ENCODE measurements at places on chromosomes 5 and 9.

- DNase-seq = no peak
Observed at GRCh38 chr9:3492214-3492613, 33.6 kb downstream of the RFX3 start.

DNA sequence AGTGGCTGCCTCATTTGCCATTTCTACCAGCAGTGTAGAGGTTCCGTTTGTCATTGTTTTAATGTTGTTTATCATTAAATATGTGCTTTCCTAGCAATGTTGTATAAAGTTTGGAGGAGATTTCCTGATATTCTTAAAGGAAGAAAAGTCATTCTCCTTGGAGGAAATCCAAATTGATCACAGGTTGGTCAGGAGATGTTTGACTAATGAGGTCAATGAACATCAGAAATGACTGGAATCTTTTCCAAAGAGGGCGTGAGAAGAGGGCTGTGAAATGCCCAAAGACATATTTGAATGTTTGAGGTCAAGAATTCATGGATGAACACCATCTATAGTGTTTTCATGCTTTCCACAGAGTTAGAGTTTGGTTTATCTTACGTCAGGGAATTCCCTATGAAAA, 471.3 kb downstream of the MAT2B start:
- DNase-seq = no peak

DNA sequence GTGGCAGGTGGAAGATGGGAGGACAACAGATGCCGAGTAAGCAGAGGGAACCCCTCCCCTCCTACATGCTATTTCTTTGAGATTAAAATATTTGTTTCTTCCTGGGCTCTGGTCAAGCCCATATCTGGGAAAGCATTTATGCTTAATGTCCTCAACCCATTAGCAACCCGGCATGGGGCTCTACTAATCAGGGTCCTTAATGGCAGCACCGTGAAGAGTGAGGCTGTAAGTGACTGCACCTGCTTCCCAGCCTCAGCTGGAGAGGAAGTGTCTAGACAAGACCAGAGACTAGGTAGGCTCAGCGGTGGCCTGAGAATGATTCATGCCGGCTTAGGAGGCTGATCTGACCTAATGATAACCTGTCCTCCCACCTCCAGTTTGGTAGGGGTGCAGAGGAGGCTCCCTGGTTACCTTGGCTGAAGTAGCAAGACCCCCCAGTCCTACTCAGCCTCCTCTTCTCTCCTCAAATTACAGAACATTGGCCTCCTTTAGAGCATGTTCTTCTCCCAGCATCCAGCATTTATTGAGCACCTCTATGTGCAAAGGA, 61.3 kb upstream of the HSPA9 start:
- no peak for DNase-seq

GRCh38 chr9:77770340-77770739, 122.2 kb upstream of the GNA14 start:
- DNase-seq = no peak

DNA sequence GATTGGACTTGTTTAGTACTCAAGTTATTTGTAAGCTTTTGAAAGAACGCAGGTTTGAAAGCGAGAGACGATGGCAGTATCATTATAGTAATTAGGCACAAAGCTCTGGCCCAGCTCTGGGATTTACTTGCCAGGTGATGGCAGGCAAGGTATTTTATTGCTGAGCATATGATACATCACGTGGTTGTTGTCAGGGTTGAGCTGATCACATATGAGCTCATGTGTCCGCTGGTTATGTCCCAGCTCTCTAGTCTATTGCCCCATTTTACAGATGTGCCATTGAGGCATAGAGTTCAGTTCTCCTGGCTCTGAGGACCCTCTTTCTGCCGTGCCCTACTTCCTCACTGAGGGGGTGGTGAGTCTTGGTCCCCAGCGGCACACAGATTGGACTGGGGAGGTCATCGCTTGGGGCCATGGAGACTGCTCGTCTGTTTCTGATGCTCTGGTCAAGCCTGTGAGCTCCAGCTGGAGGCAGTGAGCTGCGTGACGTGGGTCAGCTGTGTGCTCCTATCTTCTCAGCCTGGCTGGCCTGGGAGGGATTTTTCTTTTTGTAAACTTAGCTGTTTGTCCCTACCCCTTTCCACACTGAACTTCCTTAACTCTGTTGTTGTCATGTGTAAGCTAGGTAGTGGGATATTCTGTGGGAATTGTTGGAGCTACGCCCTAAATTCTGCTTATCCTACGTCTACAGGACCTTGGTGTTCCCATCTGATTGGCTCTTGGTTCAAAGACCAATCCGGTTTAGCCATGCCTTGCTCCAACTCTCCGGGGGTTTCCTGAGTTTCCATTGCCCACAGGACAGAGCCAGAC, 2.2 kb downstream of the NXNL2 start:
- DNase-seq = no peak

DNA sequence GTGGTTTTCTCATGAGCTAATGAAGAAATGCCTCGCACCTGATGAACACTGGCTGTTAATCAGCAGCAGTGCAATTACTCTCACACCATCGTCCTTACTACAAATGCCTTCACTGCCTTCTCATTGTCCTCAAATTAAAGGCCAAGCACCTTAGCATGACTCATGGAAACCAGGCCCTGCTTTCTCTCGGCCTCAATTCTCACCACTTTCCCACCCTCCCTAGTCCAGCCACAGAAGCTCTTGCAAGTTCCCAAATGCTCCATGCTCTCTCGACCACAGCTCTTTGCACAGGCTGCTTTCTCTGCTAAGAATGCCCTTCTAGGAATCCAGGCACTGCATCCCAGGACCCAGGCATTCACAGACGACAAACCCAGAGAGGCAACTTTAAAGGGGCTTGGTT, 94.6 kb upstream of the KLF4 start:
- no peak for DNase-seq

GRCh38 chr9:14179449-14179848, 134.5 kb downstream of the NFIB start:
- no peak for DNase-seq

GRCh38 chr5:396531-396961, 46.4 kb upstream of the EXOC3 start:
- DNase-seq = peak; percentile 37

- no peak for DNase-seq
Observed at GRCh38 chr5:78492650-78493049, 132.2 kb downstream of the SCAMP1 start.

GRCh38 chr9:13674926-13675637, 395.6 kb upstream of the MPDZ start:
- DNase-seq = no peak

- DNase-seq = peak; percentile 53
Observed at GRCh38 chr5:6633469-6634245, 417 bp downstream of the SRD5A1 start.

DNA sequence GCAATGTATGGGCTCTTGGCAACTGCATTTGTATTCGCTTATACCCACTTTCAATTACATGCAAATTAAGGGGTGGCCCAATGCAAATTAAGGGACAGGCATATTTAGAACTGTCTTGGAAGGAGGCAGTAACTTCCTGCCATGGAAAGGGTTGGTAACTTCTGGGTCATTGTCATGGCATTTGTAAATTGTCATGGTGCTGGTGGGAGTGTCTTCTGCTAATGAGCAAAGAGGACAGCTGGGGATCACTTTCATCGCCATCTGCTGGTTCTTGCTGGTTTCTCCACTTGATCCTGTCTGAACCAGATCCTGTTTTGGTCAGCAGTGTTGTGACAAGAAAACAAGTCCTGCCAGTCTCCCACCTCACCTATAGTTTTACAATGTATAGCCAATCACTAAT, 23.3 kb upstream of the UGT3A2 start:
- DNase-seq = no peak

- DNase-seq = no peak
Observed at GRCh38 chr5:106195679-106196474, 1474.9 kb downstream of the EFNA5 start.

- DNase-seq = no peak
Observed at GRCh38 chr9:99052815-99053715, 51.8 kb upstream of the TGFBR1 start.

- no peak for DNase-seq
Observed at GRCh38 chr9:69206047-69206446, 32.0 kb downstream of the TJP2 start.

DNA sequence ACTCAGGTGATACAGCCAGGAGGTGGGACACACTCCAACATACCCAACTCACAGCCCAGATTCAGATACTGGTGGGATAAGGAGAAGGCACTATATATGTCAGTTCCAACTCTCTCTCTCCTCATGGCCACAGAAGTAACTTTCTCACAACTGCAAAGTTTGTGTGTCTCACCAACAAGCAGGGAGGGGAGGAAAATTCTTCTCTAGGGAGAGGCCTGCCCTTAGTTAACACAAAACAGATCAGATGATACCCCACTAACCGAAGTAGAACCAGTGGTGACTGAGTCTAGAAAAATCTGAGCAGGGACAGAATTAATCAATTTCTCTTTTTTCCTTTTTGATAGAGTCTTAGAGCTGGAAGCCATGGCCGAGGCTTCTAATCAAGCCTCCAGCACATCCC, 133.1 kb downstream of the ADAMTS12 start:
- DNase-seq = no peak

Data from activated T-cell treated with anti-CD3 and anti-CD28 coated beads, Interleukin-2, amount 50 U/mL, for 48 hours (primary cell).